Right atrium auricular region (tissue), 2 donors: ENCODE measurements at places on chromosomes 2 and 18. TPM values are rescaled to one million over a fixed set of nuclear protein-coding genes. Genes with fewer than 3 reads are reported as not detected.

UGT1A4 gene
- not detected for total RNA-seq

FOXI3 gene
- not detected for total RNA-seq

TNS1 gene
- 720 TPM for total RNA-seq

GALNT14 gene
- 1.0 TPM for total RNA-seq

NGEF gene
- 1.4 TPM for total RNA-seq
